ENCODE measurements at places on chromosomes 2 and 18.

DNA sequence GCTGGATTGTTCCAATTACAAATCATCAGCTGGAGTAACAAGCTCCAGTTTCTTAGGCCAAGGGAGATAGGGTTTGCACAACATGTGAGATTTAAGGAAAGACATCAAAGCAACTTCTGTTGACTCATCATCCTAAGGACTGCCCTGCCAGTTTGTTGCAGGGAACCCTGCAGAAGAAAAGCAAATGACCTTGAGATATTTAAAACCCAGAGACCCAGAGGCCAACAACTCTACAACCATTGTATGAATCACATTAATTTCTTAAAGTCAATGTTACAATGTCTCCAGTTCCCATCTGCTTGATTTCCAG, 491.8 kb upstream of the ACVR2A start:
- DNase-seq: no peak

GRCh38 chr2:239666855-239667376, 266.1 kb upstream of the HDAC4 start:
- DNase-seq: peak; percentile 5

DNA sequence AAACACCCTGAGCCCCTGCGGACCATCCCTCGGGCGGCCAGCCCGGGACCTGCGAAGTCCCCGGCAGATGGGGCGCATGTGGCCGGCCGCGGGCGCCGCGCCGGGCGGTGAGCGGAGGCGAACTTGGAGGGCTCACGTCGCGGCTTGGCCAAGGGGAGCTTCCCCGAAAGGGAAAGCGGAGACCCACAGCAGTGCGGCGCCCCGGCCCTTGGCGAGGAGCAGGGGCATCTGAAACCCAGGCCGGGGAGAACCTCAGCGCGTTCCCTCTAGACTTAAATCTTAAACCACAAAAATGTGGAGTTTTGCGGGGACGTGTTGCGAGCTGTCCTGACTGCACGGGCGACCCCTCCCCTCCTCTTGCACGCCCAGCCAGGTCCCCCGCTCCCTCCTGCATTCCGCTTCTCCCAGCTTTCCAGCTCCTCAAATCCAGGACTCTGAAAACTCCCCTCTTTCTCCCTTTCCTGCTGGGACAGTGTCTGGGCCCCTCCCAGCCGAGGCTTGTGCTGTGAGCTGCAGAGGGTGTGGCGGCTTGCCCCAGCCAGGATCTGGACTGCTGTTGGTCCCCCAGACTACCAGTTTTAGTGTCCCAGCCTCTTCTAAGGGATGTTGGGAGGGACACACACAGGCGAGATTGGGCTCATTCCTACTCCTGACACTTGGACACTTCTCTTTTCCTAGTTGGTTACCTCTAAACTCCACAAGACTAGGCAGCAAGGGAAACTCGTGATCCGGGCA, 1.3 kb downstream of the FMNL2 start:
- DNase-seq: peak; percentile 19

- DNase-seq: no peak
Measured at GRCh38 chr2:211333377-211333776, 777.0 kb downstream of the CPS1 start.

GRCh38 chr2:10581021-10581420, 108.8 kb downstream of the NOL10 start:
- DNase-seq: no peak

DNA sequence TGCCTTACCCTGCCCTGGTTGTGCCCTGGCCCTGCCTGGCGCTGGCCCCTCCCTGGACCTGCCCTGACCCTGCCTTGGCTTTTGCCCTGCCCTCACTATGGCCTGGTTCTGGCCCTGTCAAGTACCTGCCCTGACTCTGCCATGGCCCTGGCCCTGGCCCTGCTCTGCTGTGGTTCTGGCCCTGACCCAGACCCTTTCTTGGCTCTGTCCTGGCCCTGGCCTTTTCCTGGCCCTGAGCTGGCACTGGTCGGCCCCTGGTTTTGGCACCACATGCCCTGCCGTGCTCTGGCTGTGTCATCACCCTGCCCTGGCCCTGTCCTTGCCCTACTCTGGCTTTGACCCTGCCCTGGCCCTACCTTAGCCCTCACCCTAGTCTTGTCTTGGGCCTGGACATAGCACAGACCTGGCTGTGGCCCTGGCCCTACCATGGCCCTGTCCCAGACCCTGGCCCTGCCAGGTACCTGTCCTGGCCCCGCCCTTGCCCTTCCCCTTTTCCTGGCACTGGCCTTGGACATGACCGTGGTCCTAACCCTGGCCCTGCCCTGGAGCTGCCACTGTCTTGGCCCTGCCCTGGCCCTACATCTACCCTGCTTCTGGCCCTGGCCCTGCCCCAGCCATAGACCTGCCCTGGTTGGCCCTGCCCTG, 4.8 kb upstream of the ANKRD62 start:
- no peak for DNase-seq

DNA sequence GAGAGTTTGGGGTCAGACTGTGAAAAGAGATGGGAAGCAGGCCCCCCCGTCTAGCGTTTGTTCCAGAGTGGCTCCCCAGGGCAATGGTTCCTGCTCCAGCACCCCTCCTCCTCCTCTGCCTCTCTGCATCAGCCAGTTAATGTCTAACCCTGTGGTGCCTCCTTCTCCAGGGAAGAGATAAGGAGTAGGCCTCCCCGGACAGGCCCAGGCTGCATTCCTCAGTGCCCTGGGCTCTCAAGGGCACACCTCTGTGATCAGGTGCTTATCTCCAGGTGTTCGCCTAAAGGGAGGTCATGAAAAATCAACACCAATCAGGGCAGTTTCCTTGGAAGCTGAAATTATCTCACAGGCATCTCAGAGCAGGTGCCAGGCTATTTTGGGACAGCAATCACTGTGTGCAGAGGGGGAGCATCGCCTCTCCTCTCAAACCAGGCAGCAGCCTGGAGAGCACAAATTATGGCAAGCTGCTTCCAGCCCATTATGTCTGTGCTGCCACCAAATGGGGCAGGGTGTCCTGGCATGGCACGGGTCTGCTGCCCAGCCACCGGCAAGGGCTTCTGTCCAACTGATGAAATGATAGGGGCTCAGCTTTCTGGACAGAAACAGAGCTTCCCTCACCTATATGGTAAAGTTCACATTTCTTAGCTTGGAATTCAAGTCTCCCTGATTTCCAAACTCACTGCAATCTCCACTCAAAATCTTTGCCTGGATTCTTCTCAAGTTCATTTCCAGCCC, 255.8 kb upstream of the SLC14A2 start:
- DNase-seq: peak; percentile 82

GRCh38 chr2:196113061-196113974, 44.7 kb upstream of the DNAH7 start:
- no peak for DNase-seq

GRCh38 chr2:138087751-138088593, 123.7 kb downstream of the HNMT start:
- peak; percentile 72 for DNase-seq

GRCh38 chr2:198499539-198499938, 695.1 kb downstream of the PLCL1 start:
- DNase-seq: no peak

DNA sequence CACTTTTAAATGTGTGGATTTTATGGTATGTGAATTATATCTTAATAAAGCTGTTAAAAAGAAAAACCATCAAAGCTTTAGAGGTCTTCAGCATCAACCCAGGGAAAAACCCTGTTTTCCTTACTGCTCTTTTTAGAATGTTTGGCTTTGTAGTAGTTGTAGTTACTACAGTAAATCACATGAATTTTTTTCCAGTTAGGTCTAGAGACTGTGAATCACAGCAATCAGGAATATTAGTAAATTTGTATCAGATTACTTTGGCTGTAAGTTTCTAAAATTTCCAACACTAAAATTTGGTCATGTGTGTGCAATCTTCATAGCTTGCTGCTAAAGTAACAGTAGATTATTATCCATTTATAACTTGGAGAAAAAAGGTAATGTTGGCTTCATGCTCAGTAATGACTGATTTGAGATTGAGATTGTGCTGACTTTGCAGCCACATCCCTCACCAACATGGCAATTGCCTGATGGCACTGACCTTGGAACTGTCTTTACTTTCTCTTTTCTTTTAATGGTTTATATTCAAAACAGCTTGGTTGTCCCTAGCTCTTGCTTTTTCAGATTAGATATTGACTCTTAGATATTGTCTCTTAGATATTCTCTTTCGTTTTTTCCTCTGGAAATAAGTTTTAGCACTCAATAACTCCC, 41.1 kb downstream of the LCLAT1 start:
- no peak for DNase-seq

DNA sequence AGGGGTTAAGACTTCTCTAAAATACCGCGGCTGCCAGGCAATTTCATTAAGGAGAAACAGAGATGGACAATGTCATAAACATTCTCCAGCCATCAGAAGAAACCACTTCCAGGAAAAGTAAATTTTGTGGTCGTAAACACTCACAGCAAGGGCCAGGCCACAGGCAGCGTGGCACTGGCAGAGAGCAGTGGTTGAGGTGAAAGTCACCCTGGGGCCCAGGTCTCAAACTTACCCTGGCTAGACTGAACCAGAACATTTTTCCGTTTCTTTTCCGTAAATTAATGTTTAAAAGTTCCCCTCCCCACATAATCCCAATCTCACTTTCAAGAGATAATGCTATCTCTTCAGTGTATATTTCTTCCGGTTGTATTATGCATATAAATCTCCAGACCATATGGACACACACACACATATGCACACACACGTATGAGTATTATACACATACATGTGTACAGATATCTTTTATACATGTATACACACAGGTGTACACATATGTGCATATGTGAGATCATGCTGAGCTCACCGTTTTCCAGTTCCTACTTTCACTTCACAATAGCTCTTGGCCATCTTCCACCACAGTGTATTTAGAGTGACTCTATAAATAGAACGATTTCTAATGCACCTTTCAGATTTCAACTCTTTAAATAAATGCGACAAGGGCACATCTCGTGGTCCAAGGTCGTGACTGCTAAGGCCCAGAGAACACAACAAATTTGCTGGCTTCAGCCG, 90.1 kb downstream of the MALT1 start:
- DNase-seq: no peak

DNA sequence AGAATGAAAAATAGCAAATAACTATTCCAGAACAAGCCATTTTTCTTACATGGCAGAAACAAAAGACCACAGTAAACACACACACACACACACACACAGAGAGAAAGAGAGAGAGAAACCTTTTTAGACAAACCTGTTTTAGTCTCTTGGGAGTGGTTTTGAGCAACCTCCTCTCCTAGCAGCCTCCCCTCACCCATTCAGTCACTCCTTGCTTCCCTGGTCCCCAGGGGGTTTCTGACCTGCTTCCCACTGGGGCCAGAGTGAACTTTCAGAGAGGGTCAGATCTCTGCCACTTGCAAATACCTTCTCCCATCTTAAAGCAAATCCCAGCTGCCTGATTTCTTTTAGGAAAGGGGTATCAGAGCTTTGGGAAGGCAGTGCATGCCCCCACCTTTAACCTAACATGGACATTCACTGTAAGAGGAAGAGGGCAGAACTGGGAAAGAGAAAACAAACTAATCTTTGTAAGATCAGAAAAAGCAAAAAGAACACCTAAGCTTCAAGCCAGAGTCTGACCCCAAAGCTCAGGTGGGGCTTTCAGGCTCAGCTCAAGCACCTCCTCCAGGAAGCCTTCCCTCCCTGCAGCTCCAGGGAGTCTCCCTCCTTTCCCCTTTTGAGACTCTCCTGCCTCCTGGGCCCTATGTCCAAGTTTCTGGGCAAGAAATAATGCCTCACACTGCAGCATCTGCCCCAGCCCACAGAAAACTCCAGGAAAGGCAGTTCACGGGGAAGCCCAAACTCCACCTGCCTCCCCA, 2.7 kb downstream of the SDC1 start:
- no peak for DNase-seq

DNA sequence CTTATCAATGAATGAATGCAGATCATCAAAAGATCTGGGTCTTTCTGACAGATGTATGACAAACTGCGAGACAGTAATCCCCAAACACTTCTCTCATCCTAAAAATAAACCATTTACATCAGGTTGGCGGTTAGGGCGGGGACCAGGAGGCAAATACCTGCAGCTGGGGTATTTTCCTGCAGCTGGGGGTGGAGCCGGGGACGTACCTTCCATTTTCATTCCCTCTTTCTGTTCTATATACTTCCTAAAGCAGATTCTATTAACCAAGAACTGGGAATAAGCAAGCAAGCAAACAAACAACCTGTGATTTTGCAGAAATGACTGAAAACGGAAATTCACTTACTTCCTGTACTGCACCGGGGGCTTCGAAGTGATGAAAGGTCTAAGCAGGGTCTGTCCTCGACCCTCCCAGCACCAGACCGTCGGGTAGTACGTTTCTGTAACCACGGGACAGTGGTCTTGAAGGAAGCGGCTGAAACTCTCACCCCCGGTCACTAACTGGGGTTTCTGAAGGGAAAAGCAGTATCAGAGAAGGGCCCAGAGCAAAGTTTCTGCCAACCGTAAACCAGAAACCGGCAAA, 1.2 kb downstream of the ABHD3 start:
- DNase-seq: peak; percentile 4

GRCh38 chr18:36889321-36889720, 60.4 kb downstream of the KIAA1328 start:
- no peak for DNase-seq

DNA sequence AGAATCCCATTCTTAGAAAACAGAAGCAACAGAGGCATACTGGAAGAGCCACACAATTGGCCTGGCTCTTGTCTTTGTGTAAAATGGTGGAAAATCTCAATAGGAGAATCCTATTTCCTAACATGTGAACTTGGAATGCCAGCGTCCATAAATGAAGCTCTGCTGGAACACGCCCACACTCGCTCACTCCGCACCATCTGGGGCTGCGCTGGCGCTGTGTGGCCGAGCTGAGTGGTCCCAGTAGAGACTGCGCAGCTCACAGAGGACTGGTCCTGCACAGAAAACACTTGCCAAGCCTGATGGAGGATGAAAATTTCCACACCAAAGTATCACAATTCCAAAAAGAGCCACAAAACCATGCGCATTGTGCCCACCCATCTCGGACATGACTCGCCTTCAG, 56.2 kb downstream of the PXDN start:
- DNase-seq: no peak

- no peak for DNase-seq
Measured at GRCh38 chr2:123434546-123435395, 590.3 kb upstream of the CNTNAP5 start.

- DNase-seq: no peak
Measured at GRCh38 chr2:80323610-80324009, 19.1 kb upstream of the LRRTM1 start.

DNA sequence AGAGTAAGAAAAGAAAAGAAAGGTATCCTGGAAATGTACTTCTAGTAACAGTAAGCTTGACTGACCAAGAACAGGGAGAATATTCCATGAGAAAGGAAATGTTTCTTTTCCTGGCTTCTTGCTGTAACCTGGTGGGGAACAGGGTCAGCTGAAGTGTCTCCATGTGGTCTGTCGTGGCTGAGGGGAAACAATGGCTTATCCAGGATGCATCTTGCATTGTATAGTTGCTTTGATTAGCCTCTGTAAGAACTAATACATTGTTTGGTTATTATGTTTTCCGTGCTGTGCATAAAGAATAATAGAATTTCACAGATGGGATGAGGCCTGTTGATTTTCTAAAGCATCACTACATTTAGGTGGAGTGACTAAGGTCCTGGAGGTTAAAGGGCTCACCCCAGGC, 4.9 kb downstream of the CREG2 start:
- DNase-seq: no peak

DNA sequence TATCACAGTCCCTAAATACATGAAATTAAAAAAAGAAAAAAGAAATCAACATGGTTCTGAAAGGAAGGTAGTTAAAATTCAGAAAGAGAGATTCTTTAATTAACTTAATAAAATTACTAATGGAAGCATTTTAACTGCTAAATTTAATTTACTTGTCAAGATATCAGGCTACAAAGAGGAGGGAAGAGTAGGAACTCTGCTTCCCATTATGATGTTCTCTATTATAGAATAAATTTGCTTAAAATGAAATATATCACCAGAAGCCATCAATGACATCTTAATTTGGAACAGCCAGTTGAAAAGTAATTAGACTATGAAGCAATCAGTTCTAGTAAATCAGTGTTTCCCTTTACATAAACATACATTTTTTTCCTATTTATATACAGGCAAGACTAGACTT, 611.8 kb upstream of the FANCL start:
- no peak for DNase-seq
